Motor neuron (in vitro differentiated cells): ENCODE measurements at places on chromosomes 5 and 9. TPM values are rescaled to one million over a fixed set of nuclear protein-coding genes. Genes with fewer than 3 reads are reported as not detected.

Gene NR5A1
- 0.69 TPM in 1 of 2 replicates, not detected in the other for total RNA-seq

Gene FOXI1
- total RNA-seq, result 0.35 TPM in 1 of 2 replicates, not detected in the other

Gene MAN1B1
- total RNA-seq, result 35.0 and 37.2 TPM in 2 replicates

Gene SAXO1
- 0.30 and 0.36 TPM in 2 replicates for total RNA-seq

Gene SLC34A1
- total RNA-seq, result 0.63 and 0.76 TPM in 2 replicates

Gene PRRX2
- 0.14 and 0.26 TPM in 2 replicates for total RNA-seq

Gene CDKN2A
- total RNA-seq, result 39.8 and 54.7 TPM in 2 replicates

Gene LHX3
- not detected in 2 replicates for total RNA-seq

Gene GABBR2
- 0.07 TPM in 1 of 2 replicates, not detected in the other for total RNA-seq

Gene SLC46A2
- 0.16 TPM in 1 of 2 replicates, not detected in the other for total RNA-seq

Gene GAPT
- total RNA-seq, result 0.31 TPM in 1 of 2 replicates, not detected in the other

Gene KIF24
- total RNA-seq, result 1.1 TPM in 2 replicates

Gene OR1J4
- not detected in 2 replicates for total RNA-seq

Gene SHROOM1
- total RNA-seq, result 0.77 and 2.9 TPM in 2 replicates

Gene PCDHB11
- 3.0 and 3.5 TPM in 2 replicates for total RNA-seq

Gene CBY3
- total RNA-seq, result 2.5 and 4.2 TPM in 2 replicates

Gene LOX
- total RNA-seq, result 130 and 246 TPM in 2 replicates

Gene TGFBI
- total RNA-seq, result 193 and 200 TPM in 2 replicates

Gene TIMD4
- not detected in 2 replicates for total RNA-seq
